ENCODE measurements at places on chromosomes 2 and 18.

DNA sequence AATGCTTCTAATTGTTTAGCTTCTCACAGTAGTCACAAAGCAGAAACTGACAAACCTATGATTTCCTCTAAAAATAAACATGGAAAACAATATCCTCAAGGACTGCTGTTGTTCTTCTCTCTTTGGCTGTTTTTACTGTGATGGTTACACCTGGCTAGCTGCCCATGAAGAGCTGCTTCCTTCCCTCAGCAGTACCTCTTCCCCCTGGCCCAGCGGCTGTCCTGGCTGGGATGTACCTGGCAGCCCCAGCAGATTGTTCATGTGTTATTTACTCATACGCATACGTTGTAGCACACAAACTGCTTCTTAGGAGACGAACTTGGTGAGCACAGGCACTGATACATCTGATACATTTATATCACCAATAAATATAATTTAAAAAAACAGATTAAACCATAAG, 27.4 kb downstream of the NEMP2 start:
- no peak for DNase-seq

GRCh38 chr2:100799686-100800085, 20.3 kb upstream of the NPAS2 start:
- DNase-seq: no peak

GRCh38 chr2:170212625-170213280, 34.8 kb downstream of the MYO3B start:
- DNase-seq: no peak

GRCh38 chr18:3175195-3175758, 44.5 kb downstream of the MYOM1 start:
- no peak for DNase-seq

- DNase-seq: no peak
Observed at GRCh38 chr2:64522843-64523428, 1.2 kb upstream of the AFTPH start.

DNA sequence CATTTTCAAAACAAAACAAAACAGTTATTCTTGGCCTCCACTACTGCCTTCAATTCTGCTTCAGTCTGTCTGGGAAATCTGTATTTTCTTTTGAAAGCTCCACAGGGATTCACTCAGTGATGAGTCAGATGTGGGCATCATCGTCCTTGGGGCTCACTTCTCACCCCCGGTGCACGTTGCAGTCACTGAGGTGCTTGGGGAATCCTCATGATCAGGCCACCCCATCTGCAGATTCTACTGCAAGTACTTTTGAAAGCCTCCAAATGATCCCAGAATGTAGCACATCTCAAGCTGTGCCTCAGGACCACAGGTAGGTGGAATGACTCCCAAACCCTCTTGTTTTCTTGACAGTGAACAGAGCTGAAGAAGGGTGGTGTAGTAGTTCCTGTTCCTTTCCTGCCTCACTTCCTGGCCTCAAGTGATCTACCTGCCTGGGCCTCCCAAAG, 34.3 kb downstream of the LPIN2 start:
- DNase-seq: no peak

DNA sequence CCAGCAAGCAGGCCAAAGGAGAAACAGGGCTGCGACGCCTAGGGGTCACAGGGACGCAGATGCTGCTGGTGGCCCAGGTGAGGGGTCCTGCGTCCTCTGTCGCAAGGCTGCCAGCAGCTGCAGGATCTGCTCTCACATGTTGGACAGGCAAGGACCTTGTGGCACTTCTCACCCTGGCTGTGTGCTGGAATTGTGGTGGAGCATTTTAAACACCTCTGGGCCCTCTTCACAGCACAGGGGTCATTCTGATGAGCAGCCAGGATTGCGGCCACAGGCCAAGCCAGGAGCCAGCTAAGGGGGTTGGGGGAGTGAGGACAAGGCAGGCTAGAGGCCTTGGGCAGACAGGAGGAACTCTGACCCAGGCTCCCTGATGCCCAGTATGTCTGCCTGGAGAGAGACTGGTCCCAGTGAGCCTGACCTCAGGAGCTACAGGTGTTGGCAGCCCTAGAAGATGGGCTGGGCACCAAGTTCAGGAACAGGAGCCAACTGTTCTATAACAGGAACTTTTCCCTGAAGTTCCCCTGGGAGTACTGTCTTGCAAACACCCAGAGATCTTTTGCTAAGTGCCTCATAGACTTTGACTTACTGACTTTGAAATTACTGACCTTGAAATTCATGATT, 40.2 kb downstream of the EFR3B start:
- peak; percentile 45 for DNase-seq

DNA sequence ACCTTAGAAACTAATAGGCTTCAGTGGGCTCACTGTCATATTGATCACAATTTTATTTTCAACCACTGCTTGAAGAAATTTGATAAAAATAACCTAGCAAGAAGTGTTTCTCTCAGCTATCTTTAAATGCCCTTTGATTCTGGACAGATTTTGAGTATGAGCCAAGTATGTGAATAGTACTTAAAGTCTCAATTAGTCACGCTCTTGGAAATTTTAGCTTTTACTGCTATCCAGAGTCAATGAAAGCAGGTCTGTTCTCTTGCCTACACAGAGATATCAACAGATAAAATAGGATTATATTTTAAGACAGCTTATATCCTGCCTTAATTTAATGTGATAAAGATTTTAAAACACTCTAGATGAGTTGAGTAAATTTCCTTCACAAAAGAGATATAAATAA, 337.3 kb downstream of the CBLN2 start:
- no peak for DNase-seq

DNA sequence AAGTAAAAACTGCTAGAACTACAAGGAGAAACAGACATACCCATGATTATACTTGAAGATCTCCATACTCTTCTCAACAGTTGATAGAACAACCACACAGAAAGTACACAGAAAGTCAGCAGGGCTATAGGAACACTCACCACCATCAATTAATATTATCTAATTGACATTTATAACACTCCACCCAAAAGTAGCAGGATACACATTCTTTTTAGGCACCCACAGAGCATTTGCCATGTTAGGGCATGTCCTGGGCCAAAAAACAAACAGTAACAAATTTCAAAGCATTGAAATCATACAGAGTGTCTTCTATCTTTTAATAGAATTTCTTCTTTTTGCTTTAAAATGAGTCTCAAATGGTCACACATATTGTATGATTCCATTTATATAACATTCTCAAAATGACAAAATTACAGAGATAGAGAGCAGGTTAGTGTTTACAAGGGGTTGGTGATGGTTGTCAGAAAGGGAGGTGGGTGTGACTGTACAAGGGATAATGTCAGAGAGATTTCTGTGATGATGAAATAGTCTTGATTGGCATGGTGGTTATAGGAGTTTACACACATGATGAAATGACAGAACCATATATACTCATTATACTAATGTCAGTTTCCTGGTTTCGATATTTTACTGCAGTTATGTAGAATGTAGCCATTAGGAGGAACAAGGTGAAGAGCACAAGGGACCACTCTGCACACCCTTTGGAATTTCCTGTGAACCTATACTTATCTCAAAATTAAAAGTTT, 82.8 kb downstream of the NCK2 start:
- no peak for DNase-seq

- DNase-seq: no peak
Observed at GRCh38 chr2:100877555-100877954, 57.6 kb downstream of the NPAS2 start.

GRCh38 chr2:135473567-135473966, 57.5 kb downstream of the ZRANB3 start:
- no peak for DNase-seq

DNA sequence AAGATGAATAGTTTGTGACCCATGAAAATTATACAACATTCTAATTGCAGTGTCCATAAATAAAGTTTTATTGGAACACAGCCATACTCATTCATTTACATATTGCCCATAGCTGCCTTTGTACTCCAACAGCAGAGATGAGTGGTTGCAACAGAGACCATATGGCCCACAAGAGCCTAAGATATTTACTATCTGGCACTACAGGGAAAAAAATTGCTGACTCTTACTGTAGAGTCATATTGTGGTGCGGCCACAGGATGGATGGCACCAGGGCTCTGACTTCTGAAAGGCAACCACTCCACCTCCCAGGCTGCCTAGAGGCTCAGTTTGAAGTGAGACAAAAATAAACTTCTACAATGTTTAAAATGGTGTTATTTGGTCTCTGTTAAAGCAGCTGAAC, 404.0 kb upstream of the ATP5MC3 start:
- no peak for DNase-seq

DNA sequence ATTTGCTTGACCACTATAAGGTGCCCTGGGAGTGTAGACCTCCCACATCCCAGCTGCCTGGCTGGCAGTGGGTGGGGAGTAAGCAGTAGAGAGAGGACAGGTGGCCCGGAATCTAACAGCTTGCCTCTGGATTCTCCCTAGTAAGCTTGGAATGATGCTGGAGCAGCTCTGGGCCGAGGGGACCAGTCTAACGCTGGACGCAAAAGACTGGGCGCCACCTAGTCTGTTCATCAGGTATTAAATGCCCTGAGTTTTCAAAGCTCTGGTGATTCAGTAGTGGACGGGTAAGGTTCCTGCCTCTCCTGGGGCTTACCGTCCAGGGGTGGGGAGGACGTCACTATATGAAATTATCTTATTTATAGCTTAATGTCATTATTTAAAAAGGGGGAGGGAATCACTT, 648 bp upstream of the LYPD6B start:
- DNase-seq: no peak

GRCh38 chr2:233593201-233593600, 24.2 kb upstream of the UGT1A8 start:
- no peak for DNase-seq

DNA sequence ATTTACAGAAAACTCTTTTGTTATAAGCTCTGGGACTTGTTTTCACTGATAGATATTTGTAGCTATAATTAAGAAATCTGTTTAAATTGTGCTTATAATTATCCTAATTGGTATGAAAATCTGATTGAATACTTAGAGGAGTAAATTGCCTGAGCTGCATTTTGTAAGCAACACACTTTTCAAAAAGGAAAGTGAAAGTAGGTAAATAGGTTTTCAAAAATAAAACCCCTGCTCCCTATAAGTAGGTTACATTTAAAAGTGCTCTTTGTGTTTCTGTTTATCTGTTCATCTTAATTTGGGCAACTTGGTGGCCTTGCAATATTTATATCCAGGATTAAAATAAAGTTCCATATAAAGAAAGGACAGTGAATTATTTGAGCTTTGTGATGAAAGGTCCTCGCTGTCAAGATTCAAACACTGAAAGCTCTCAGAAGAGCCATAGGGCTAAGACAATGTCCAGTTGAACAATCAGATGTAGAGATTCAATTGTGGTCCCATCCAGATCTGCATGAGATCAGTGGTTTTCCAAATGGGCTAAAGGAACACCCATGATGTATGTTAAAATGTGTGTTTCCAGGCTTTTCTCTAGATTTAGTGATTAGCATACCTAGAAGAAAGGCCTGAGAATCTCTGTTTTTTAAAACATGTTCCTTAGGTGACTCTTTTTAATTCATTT, 371.6 kb downstream of the RPRM start:
- no peak for DNase-seq

DNA sequence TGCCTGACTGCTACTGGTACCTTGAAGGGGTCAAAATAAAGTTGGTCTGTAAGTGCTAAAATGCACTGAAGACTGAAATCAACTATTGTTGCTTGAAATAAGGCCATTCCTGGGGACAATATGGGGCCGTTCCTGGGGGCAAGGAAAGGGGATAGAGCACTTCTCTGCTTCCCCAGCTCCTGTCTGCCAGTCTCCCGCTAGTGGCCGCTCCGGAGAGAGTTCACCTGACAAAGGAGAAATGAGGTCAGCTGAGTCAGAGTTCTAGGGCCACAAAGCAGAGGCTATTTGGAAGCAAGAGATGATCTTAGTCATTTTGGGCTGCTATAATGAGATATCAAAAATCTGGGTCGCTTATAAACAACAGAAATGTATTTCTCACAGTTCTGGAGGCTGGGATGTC, 345.9 kb downstream of the TSN start:
- no peak for DNase-seq

DNA sequence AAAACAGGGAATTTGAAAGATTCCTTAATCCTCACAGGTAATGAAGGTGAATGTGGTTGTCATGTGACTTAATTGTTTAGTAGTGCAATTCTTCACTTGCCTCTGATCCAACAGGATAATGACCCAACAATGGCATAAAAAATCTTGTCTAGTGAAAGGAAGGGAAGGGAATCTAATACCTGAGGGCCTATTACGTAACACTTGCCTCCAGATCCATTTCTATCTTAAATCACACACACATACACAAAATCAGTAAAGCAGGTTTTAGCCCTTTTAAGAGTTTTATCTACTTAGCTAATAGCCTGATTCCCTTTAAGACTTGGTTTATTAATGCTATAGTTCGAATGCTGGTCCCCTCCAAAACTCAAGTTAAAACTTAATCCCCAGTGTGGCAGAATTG, 118.6 kb downstream of the TMEM163 start:
- DNase-seq: no peak

DNA sequence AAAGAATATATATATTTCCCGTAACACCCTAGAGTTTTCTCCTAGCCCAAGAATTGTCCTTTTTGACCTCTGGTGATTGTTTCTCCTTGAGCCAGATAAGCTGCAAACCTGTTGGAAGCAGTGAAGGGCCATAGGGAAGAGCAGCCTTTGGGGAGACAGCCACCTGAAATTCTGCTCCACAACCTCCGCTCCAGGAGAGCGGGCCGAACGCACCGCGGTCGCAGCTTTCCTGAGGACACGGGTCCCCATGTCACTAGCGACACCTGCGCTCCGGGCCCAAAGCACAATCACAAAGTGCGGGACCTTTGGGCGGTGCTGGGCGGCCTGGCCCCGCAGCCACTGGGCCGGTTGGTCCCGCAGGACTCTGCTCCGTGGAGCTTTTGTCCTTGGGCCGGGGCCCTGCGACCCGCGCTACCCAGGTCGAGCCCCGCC, 557 bp upstream of the DSG2 start:
- no peak for DNase-seq

- no peak for DNase-seq
Observed at GRCh38 chr2:111054791-111055691, 65.7 kb upstream of the BCL2L11 start.

- DNase-seq: peak; percentile 65
Observed at GRCh38 chr2:45169339-45170190, 160.3 kb upstream of the SIX2 start.

DNA sequence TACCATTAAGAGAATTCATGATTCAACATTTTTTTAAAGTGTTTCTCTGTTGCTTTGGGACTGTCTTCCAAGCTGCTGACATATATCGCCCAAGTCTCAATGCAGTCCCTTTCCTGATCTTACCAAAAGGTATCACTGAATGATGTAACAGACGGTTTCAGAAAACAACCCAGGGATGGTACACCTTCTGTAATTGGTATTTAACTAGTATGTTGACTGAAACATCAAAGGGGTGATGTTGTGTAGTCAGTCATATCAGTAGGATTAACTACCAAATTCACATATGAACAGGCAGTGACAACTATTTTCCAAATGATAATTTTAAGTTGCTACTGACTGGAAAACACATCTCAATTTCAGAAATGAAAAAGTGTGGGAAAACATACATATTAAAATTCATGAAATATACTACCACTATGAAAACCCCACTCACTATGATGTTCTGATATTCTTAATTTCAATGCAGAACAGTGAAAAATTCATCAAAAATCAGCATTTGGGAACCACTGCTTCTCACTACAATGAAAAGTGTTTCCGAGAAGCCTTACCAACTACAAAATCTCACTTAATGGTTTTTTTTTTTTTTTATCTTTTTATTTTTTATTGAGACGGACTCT, 59.8 kb downstream of the MEMO1 start:
- DNase-seq: no peak
